Fibroblast of skin of back (primary cell): ENCODE measurements at places on chromosomes 16 and 17.

DNA sequence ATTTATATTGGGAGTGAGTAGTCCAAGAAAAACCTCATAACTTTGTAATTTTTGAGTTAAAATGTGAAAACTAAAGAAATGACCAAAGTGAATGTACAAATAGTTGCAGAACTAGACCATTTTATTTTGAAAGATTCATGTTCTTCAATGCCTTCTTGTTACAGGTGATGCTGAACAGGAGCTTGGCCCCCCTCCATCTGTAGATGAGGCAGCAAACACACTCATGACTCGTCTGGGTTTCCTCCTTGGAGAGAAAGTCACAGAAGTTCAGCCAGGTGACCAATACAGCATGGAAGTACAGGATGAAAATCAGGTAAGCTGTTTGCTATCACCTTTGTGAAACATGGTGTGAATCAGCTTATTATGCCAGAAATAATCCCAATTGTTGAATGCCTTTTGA lies 227.8 kb downstream of the TANC2 start:
- no peak for DNase-seq

GRCh38 chr17:64028874-64029464 lies 8.5 kb upstream of the ICAM2 start:
- DNase-seq: peak; percentile 54

- DNase-seq: peak; percentile 73
Observed at GRCh38 chr17:63405741-63406261, 40.3 kb downstream of the CYB561 start.

- DNase-seq: no peak
Observed at GRCh38 chr16:65497571-65497970, 375.7 kb upstream of the CDH11 start.

GRCh38 chr16:67150047-67150832 lies 558 bp downstream of the B3GNT9 start:
- peak; percentile 56 for DNase-seq

- DNase-seq: no peak
Observed at GRCh38 chr16:259226-259625, 16.5 kb downstream of the RGS11 start.

DNA sequence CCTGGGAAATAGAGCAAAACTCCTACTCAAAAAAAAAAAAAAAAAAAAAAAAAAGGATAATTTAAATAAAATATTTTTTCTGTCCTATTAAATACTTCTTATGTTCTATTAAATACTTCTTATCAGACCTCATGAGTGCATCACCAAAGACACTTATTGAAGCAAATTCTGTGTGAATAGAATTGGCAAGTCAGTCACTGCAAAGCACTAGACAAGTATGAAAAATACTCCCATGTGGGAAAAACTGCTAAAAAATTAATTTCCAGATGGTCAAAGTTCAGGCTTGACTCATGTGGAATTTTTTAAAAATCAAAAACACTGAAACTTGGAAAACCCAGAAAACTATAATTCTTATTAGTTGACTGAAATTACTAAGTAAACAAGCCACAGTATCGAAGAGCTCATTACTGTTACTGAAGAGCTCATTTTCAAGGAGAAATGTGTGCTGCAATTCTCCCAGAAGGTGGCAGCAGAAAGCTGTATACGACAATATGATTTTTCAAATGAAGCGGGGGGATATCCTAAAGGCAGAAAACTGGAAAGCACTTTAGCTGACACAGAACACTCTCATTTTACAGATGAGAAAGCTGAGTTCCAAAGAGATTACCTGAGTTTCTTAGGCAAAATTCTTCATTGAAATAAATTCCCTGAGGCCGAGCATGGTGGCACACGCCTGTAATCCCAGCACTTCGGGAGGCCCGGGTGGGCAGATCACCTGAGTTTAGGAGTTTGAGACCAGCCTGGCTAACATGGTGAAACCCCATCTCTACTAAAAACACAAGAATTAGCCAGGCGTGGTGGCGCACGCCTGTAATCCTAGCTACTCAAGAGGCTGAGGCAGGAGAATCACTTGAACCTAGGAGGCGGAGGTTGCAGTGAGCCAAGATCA lies 15.9 kb upstream of the FBXO47 start:
- DNase-seq: peak; percentile 78
